ENCODE measurements at places on chromosomes 4 and X. TPM values are rescaled to one million over a fixed set of nuclear protein-coding genes. Genes with fewer than 3 reads are reported as not detected.

DNA sequence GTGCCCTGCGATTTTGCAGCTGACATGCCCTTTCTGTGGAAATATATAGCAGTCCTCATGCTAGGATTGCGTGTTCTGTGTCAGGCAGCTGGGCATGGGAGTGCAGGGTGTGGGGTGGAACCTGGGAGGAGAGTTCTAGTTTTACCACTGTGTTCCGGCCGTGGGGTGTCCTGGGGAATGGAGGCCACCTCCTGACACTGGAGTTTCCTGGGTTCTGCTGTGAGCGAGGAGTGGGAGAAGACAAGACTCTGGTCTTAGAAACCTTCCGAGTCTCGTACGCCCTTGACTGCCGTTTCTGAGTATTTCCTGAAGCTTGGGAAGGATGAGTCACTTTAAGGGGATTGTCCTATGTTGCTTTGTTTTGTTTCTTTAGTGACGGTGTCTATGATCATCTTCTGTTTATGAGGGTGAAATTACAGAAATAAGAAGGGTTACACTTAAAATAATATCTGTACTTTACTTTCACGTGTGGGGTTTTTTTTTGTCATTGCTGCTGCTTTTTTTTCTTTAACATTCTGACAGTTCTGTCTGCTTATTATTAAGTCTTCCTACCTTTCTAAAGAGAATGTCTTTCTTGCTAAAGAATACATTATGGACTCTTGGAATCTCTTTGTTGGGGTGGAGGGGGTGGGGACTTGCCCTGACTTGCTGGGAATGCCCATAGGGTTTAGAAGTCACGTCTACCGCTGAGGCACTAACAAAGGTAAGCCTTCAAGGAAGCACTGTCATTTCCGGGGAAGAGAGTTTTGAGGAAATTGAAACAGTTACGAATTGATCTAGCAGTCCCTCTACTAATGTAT is 19.1 kb downstream of the CD99 start:
- no peak for DNase-seq

DNA sequence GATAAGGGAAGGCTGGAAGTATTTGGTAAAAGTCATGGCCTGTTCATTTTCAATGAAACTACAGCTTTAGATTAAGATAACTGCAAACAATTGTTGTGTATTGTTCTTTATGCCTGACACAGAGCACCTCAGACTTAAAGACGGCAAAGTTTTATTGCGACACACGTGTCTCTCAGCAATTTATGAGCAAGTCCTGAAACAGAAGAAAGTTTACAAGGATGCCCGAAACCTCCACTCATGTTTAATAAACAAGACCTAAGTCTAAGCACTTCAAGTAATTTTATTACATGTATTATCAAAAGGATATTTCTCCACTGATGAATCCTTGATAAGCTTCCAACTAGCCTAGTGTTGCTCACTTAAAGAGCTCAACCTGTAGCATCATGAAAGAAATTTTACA is 51.0 kb downstream of the DHX15 start:
- DNase-seq, result no peak

- DNase-seq, result no peak
These were observed 6.0 kb upstream of the PDGFC start for GRCh38 chr4:156977435-156978160.

DNA sequence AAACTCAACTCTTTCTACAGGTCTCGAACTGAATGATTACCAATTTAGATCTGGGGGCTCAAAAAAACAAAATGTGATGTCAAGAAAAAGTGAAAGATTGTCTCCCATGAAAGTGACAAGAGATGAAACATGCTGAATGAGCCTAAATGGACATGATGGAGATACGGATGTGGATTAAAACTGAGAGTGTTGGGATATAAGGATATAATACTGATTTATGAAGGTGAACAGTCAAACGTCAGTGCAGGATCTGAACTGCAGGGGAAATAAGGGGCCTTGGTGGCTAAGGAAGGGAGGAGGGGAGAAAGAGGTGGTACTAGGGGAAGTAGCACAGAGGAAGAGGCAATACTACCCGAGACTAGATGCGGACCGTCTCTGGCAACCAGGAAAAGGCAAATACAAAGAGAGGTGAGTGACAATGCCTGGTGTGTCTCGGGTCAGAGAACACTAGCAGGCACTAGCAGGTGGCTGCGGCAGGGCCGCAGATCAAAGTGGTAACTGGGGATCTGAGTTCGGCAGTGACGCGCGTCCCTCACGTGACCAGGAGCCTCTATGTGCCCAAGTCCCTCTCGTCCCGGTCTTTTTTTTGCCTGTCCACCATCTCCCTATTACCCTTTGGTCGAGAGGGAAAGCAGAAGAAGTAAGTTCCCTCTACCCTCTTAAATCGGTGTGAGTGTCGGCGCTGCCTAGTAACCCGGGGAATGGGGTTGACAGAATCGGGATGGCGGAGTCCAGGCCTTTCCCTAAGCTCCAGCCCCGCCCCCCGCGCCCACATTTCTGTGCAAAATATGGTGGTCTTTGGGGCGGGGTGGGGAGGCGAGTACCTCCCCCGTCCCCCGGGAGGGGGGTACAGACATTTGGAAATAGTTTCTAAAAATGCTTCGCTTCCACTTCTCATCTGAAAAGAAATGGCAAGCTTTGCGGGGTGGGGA is at the start of gene TCEAL1:
TCEAL1 (plus strand) TSS at position 590 of the 932 bp plus-strand sequence. CDS start 942 bp downstream, outside the sequence.
- DNase-seq, result no peak

DNA sequence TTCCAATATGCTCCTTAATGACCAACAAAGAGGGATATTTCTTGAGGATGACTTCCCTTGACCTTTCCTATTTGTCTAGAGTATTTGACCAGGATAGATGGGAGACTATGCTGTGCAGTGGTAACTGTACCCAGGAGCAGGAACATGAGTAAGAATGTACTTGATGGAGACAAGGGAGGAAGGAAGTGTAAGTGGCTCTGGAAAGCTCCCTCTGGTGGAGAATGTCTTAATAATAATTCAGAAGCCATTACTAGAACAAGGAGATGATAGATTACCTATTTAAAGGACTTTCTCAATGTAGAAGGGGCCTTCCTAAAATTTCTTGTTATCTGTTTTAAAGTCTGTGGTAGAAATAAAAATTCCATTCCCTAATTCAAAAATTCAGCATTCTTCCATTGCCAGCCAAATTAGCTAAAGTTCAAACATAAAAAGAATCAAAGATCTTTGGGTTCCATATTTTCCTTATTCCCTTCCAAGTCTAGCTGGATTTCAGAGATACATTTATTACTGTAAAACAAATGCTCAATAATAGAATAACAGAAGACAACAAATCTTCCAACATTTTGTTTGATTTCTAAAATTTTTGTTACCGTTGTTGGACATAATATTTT is 83.8 kb downstream of the GRID2 start:
- DNase-seq, result no peak

DNA sequence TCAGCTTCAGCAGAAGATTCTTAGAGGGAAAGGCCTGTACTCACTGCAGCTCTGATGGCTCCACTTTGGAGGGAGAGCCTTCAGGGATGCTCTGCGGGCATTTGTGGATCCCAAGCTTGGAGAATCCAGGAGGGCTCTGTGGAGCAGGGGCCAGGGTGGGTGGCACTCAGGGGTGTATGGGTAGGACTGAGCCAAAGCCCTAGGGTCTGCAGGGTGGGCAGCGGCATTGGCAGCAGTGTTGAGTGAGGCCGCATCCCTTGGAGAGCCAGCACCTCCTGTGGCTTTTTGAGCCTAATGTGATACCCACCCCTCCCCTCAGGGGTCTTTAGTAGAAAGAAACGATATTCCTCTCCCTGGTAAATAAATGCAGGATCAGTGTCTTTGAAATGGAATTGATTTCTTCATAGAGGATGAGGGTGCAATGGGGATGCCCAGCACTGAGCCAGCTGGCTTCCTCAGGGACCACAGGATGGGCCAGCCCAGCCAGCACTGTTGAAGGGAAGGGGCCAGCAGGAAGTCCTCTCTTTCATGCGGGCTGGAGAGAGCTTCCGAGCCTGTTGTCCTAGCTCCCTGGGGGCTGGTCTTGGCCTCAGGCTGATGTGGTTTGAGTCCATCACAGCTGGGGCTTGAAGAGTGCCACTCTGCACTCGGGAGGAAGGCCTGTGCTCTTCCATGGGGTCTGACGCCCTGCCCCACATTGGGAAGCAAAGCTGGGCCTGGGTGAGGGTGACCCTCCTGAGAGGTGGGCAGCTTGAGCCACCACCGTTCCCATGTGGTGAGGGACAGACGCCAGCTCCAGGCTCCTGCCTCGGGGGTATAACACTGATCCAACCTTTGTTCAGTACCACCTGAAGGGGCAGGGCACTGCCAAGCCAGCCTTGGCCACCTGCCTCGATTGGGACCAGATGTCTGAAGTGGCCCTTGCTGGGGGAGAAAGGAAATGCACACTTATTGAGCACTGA is 49.5 kb downstream of the PSAPL1 start:
- peak; percentile 60 for DNase-seq

DNA sequence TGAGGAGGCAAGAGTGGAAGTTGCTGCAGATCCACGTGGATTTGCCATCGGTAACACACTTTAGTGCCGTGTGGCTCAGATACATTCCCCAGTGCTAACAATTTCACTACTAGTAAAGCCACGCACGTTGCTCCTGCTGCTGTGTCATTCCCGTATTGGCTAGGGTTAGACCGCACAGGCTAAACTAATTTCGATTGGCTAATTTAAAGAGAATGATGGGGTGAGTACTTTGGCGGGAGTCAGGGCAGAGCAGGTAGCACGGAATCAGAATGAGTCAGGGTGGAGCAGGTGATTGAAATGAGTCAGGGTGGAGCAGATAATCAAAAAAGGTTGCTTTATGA is 1337.5 kb downstream of the FSTL5 start:
- no peak for DNase-seq

GRCh38 chr4:52076731-52077130 is 25.6 kb downstream of the SPATA18 start:
- DNase-seq, result no peak

GRCh38 chr4:106695501-106696262 is 327.1 kb upstream of the GIMD1 start:
- DNase-seq, result no peak

GRCh38 chr4:127179256-127180087 is 453.3 kb upstream of the INTU start:
- DNase-seq, result no peak

DNA sequence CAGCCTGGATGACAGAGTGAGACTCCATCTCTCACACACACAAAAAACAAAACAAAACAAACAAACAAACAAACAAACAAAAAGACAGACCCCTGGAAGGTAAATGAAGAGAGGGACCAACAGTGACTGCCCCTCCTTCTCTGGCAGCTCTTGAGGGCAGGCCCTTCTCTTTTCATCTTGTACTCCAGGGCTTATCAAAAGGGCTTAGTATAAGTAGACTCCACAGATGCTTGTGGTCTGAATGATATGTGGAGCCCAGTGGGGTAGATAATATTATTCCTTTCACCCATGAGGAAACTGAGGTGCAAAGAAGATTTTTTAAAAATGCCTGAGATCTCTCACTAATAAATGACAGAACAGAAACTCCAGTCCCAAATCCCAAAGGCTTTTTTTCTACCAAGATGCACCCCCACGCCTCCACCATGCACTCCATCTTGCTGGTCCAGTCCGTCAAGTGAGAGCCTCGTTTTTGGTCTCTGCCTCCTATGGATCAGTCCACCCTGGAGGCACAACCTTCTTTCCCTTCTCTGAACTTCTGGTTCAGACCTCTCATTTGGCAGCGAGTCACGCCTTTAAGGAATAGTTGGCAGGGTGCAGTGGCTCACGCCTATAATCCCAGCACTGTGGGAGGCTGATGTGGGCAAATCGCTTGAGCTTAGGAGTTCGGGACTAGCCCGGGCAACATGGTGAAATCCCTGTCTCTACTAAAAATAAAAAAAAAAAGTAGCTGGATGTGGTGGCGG is 17.0 kb upstream of the CHRNA9 start:
- no peak for DNase-seq

DNA sequence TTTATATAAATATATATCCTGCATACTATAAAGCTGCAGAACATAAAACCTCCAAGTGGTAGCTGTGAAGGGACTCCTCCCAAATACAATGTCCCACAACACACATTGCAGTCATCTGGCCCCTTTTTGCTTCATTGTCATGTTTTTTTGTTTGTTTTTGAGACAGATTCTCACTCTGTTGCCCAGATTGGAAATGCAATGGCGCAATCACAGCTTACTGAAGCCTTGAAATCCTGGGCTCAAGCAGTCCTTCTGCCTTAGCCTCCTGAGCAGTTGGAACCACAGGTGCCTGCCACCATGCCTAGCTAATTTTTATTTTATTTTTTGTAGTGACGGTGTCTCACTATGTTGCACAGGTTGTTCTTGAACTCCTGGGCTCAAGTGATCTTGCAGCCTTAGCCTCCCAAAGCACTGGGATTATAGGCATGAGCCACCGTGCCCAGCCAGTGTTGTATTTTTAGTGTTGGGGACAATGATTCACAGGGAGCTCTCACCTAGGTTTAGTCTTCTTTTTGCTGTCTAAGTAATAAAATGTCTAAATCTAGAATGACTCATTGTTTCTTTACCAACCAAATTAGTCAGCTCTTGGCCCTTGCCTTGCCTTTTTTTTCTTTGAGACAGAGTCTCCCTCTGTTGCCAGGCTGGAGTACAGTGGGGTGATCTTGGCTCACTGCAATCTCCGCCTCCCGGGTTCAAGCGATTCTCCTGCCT is 24.0 kb upstream of the XIAP start:
- no peak for DNase-seq

DNA sequence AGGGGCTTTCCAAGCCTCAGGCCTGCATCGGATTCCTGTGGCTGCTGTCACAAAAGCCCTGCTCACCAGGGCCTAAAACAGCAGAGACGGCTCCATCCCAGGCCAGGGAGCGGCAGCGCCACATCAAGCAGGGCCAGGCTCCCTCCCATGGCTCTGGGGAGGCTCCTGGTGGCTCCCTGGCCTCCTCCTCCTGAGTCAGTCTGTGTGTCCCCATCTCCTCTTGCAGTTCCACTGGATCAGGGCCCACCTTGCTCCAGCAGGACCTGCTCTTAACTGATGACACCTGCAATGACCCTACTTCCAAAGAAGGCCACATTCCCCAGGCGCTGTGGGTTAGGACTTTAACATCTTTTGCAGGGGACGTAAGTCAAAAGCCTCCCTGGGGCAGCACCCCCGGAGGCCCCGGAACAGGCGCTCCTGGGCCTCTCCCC is 51.9 kb downstream of the CPZ start:
- peak; percentile 38 for DNase-seq

- no peak for DNase-seq
These were observed 5.7 kb downstream of the MAGEA1 start for GRCh38 chrX:153184787-153185186.

AGA gene
- total RNA-seq, result 15.1 TPM

OTC gene
- not detected for total RNA-seq

MGARP gene
- total RNA-seq, result not detected

EREG gene
- not detected for total RNA-seq

AWAT2 gene
- not detected for total RNA-seq

AMTN gene
- not detected for total RNA-seq

ESX1 gene
- not detected for total RNA-seq

G6PD gene
- 227 TPM for total RNA-seq

CT45A1 gene
- total RNA-seq, result not detected

SPATA4 gene
- total RNA-seq, result not detected

RHOXF1 gene
- not detected for total RNA-seq

CTAG2 gene
- not detected for total RNA-seq

TMEM175 gene
- total RNA-seq, result 29.2 TPM

SCOC gene
- 29.5 TPM for total RNA-seq
